ENCODE measurements at places on chromosomes 16 and 17.

GRCh38 chr16:8892101-8892575, 10.0 kb downstream of the LITAFD start:
- DNase-seq = no peak

DNA sequence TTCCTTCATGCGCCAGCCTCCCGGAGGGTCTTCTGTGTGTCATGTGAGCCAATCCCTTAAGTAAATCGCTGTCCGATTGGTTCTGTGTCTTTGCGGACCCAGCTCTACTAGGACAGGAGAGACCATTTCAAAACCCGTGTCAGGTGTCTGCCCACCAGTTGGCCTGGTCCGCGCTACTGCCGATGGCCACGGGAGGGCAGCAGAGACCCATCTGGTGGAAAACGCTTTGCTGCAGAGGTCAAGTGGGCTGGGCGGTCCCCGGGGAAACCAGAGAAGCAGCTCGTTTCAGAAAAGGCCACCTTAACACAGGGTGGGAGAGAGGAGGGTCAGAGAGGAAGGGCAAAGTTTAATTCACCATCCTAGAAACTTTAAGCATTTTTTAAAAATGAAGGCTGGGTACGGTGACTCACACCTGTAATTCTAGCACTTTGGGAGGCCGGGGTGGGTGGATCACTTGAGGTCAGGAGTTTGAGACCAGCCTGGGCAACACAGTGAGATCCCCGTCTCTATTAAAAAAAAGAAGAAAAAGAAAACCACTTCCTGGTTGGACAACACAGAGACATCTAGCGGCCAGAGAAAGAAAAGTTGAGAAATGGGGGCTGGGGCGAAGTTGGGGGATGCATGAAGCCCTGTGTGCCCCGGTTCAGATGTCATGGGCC, 2.8 kb upstream of the CIBAR2 start:
- peak; percentile 11 for DNase-seq

- DNase-seq = no peak
Observed at GRCh38 chr16:53224951-53225533, 170.3 kb downstream of the CHD9 start.

- DNase-seq = no peak
Observed at GRCh38 chr17:79429864-79430494, 180.9 kb downstream of the RBFOX3 start.

GRCh38 chr16:53915452-53916160, 211.7 kb downstream of the FTO start:
- DNase-seq = no peak

DNA sequence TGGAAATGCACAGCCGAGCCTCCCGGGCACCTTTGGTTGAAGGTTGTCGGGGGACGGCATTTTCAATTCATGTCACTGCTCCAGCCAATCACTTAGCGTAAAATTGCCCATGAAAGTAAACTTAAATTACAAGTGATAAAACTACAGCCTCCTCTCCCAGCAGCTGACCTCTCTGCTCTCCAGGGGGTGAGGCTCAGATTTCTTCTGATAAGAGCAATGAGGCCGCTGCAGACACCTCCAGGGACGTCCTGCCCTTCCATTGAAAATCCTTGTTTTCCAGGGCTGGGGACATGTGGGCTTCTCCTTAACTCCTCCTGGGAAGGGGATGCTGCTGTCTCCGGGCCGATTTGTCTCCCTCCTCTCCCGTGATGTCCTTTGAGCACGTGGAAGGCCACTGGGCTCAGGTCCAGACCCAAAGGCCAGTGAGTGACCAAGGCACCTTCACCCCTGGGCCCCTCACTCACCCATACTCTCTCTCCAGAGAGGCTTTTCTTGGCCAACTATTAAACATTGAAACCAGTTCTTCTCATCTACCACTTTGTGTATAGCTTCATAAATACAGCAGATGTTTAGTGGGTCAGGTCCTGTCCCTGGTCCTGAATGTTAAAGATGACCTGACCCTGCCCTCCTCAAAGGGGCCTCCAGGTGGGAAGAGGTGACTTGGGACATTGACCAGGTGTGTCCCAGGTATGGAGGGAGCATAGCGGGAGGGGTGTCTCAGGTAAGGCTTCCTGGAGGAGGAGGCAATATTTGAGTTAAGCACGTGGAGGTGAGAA, 52.3 kb downstream of the MGAT5B start:
- no peak for DNase-seq

DNA sequence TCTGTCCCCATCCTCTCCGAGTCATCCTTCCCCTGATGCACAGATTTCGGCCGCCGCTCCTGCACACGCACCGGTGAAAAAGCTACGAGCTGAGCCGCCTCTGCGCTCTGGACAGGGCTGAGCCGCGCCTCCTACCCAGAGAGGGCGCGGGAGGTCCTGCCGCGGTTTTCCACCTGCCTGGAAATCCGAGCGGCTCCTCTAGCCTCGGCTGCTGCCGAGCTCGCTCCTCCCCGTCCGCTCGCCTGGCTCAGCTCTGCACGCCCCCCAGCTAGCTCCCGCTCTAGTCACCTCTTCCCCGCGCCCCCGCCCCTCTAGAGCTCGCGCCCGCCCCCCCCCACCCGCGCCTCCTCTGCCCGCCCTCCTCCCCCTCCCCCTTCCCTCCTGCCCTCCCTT, 198 bp upstream of the SHISA9 start:
- no peak for DNase-seq

- DNase-seq = no peak
Observed at GRCh38 chr17:30391534-30391933, 12.8 kb downstream of the CPD start.

DNA sequence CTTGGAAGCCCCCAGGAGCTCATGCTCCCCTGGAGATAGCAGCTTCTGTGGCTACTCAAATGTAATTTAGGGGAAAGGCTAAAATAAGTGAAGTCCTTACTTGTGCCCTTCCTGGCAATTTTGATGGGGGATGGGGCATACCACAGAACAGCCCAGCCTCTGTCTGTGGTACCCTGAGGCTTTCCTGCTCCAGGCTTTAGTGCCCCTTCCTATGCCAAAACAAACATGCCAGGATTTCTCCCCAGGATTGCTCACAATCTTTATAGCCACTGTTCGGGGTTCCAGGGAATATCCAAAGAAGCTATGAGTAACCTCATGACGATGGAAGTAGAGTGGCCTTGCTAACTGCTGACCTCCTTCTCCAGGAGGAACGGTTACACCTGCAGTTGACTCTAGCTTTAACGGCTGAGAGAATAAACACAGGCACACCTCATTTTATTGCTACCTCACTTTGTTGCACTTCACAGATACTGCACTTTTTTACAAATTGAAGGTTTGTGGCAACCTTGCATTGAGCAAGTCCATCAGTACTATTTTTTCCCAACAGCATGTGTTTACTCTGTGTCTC, 24.9 kb downstream of the CCL4 start:
- no peak for DNase-seq

- DNase-seq = no peak
Observed at GRCh38 chr17:14310605-14311004, 9.7 kb downstream of the HS3ST3B1 start.
